Body of pancreas (tissue), 4 donors: ENCODE measurements at places on chromosomes 4 and X. TPM values are rescaled to one million over a fixed set of nuclear protein-coding genes. Genes with fewer than 3 reads are reported as not detected.

- no peak for DNase-seq
Measured at GRCh38 chr4:135594521-135594920, 1392.9 kb upstream of the PABPC4L start.

Gene HNRNPDL
- total RNA-seq, result 130 TPM

Gene MAGEA9B
- total RNA-seq, result not detected

- no peak for DNase-seq
Measured at GRCh38 chr4:5882947-5883346, 9.9 kb downstream of the CRMP1 start.

DNA sequence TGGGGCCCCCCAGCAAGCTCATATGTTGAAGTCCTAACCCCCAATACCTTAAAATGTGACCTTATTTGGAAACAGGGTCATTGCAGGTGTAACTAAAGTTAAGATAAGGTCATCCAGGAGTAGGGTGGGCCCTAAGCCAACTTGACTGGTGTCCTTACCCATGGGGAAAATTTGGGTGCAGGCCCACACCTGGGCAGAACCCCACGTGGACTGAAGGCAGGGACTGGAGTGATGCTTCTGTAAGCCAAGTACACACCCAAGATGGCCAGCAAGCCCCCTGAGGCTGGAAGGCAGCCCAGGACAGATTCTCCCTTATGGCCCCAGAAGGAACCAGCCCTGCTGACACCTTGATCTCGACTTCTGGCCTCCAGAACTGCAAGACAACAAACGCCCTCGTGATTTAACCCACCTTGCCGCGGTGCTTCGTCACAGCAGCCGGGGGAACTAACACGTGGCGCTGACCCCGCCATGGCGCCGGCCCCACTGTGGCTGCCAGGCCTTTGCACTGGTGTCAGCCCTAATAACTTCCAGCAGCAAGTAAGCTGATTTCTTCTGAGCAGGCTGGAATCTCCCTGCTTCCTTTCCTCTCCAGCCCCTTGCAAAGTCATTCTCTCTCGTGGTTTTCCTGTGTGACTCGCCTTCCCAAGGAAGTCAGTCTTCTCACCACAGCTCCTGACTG lies 23.2 kb upstream of the MXD4 start:
- DNase-seq, result no peak

DNA sequence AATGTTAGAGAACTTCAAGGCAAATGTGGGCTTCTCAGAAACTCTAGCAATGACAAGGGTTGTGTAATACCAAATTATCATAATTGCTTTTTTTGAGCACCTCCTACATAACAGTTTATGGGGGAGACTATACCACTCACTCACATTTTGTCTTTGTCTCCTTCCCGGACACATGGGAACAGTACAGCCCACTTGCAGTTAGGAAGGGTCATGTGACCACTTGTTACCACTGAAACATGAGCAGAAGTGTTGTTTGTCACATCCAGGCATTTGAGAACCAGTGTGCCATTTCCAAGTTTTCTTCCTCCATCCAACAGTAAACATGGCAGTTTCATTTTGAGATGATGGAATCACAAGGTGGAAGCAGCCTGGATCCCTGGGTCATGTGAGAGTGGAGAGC lies 6.9 kb downstream of the MAGEA11 start:
- DNase-seq, result no peak

Gene ARMCX2
- 14.2 TPM for total RNA-seq

DNA sequence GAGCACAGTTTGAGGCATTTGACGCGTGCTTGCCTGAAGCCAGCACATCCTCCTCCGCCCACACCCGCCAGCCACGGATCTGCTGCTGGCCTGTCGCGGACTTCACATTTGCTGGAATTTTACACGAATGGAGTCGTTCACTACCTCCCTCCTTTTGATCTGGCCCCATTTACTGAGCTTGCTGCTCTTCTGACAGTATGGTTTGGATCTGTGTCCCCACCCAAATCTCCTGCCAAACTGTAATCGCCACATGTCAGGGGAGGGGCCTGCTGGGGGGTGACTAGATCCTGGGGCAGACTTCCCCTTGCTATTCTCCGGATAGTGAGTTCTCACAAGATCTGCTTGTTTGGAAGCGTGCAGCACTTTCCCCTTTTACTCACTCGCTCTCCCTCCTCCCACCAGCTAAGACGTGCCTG lies 19.9 kb upstream of the CPLX1 start:
- DNase-seq, result no peak

DNA sequence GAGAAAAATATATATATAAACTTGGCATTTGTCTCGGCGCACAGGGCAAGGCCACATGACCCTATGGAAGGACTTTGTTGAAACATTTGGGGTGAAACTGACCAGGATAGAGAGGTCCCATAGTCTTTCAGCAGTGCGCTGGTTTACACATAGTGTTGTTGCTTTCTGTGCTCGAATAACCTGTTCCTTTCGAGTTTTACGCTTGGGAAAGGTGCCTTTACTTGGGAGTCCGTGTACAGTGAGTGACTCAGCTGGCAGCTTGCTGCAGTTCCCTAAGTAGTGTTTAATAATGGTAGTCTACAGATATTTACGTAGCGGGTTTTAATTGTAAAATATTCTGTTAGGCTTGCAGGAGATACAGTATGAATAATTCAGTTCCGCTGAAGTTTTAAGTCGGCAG lies 578 bp downstream of the APOOL start:
- DNase-seq, result peak; percentile 2

- peak; percentile 9 for DNase-seq
Measured at GRCh38 chr4:9812501-9813340, 31.3 kb downstream of the DRD5 start.

DNA sequence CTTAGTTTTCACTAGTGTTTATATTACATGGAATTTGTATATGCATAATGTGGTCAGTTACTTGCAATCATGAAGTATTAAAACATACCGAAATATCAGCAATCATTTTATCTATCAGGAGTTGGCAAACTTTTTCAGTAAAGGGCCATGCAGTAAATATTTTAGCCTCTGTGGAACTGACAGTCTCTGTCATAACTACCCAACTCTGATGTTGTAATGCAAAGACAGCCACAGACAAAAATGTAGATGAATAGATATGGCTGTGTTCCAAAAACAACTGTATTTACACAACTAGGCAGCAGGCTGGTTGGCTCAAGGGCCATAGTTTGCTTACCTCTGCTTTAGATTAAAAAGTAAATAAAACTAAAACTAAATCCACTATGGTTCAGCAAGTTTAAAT lies 200.2 kb downstream of the HS3ST1 start:
- no peak for DNase-seq

DNA sequence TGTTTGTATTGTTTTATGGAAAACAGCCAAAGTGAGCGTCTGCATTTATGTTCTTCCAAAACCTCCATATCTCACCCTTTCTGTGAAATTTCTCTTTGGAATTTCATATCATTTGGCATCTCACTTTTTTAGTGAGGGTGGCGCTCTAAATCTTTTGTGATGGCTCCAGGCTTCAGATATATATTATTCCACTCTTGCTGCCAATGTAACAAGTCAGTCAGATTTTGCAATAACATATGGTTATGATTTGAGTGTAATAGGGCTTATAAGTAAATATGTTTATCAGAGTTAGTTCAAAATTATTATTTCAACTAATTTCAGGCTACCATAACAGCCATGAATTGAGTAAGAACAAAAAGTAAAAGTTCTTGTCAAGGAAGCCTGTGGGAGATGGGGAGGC lies 314.7 kb downstream of the PDGFC start:
- DNase-seq, result no peak

Gene EVC
- total RNA-seq, result 30.0 TPM

Gene ERCC6L
- total RNA-seq, result not detected

Gene SPATA18
- total RNA-seq, result 4.0 TPM
